NCI-H2171 treated with DMSO at 0.1 percent for 48 hours (cell line): ENCODE measurements at places on chromosomes 12 and 14.

DNA sequence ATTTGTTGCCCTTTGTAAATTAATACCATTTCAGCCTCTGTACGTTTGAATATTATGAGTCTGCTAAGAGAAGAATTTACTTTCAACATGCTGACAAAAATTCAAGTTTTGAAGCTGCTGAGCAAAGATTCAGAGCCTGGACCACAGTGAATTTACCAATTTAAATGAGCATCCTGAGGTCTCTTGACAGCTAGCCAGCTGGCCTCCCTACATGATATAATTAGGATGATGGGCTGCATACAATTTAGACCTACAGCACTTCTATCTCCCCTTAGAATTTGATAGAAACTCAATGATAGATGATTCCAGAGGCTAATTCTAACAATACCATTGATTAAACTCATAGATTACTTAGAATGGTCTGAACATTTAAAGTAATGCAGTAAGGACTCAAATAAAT, 10.0 kb upstream of the EEA1 start:
- no peak for DNase-seq

DNA sequence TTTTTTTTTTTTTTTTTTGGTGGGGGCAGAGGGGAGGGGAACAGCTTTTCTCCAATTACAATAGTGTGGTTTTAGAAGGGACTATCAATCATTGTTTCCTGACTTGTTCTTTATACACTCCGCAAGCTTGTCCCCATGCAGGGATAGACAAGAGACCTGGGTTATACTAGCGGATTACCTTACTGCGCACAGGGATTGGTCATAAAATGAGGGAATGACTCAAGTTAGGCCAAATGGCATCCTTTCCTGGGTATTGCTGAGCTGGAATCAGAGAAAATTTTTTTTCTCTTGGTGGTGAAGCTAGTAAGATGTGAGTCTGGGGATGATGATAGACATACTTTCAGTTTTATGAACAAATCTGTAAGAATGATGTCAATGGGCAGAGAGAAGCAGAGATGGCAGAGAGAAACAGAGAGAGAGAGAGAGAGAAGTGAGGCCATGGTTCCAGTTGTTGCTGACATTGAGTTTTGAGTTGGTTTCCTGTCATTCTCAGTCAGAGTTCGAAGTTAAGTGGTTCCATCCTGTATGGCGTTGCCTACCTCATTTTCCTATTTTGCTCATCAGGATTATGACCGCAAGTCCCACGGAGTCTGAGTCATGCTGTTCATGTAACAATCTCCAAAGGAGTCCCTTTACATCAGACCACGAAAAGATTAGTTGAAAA, 59.1 kb upstream of the OTOGL start:
- DNase-seq: no peak

GRCh38 chr12:18165889-18166288, 75.9 kb upstream of the RERGL start:
- no peak for DNase-seq

- DNase-seq: no peak
These were observed 529 bp downstream of the RPLP0 start for GRCh38 chr12:120200364-120200800.

- no peak for DNase-seq
These were observed 137.8 kb downstream of the ADGRD1 start for GRCh38 chr12:131091413-131091975.
